ENCODE measurements at places on chromosomes 5 and 9. TPM values are rescaled to one million over a fixed set of nuclear protein-coding genes. Genes with fewer than 3 reads are reported as not detected.

Gene FOXD4
- total RNA-seq, result 0.20 TPM

Gene LCN9
- total RNA-seq, result not detected

Gene DBH
- total RNA-seq, result not detected

Gene SECISBP2
- 27.4 TPM for total RNA-seq

Gene INSL4
- total RNA-seq, result not detected

Gene PIGO
- 8.7 TPM for total RNA-seq

Gene HAPLN1
- total RNA-seq, result not detected

Gene GAS1
- total RNA-seq, result 1.6 TPM

Gene CREB3
- 36.7 TPM for total RNA-seq

Gene FAXDC2
- 15.3 TPM for total RNA-seq

Gene LRRC19
- total RNA-seq, result not detected

Gene FRMD3
- total RNA-seq, result 6.8 TPM

Gene CNTFR
- not detected for total RNA-seq

Gene ZNF883
- total RNA-seq, result 0.22 TPM

Gene TTC23L
- total RNA-seq, result under 0.01 TPM

Gene IL9
- not detected for total RNA-seq

Gene CXCL14
- total RNA-seq, result not detected

Gene FAM169A
- total RNA-seq, result 1.3 TPM

Gene MVB12B
- total RNA-seq, result 7.6 TPM

Gene PRDM9
- not detected for total RNA-seq

Gene EDIL3
- total RNA-seq, result 0.44 TPM

Gene SARDH
- 0.22 TPM for total RNA-seq

Gene BTNL9
- under 0.01 TPM for total RNA-seq

Gene SLC25A2
- 0.20 TPM for total RNA-seq

Gene OSTF1
- 82.6 TPM for total RNA-seq

Gene TEK
- total RNA-seq, result 108 TPM

Gene ADAMTS12
- 3.2 TPM for total RNA-seq

Gene SPACA9
- 1.3 TPM for total RNA-seq

Gene TGFBI
- total RNA-seq, result 3.8 TPM

Gene TRIM14
- 1.3 TPM for total RNA-seq

Gene TMC1
- 0.22 TPM for total RNA-seq

Gene C5
- total RNA-seq, result 0.60 TPM

Gene TRIM41
- 10.3 TPM for total RNA-seq

Gene DPH7
- 10.9 TPM for total RNA-seq
